ENCODE measurements at places on chromosomes 13 and 19.

GRCh38 chr13:104170980-104171555 lies 1104.9 kb upstream of the SLC10A2 start:
- DNase-seq = no peak

GRCh38 chr13:43520351-43520750 lies 266.4 kb downstream of the ENOX1 start:
- no peak for DNase-seq

GRCh38 chr19:18772620-18773587 lies 18.2 kb downstream of the COMP start:
- DNase-seq = peak; percentile 86

- DNase-seq = no peak
Measured at GRCh38 chr19:38911388-38912001, 491 bp downstream of the CCER2 start.

GRCh38 chr13:103852036-103852435 lies 785.8 kb upstream of the SLC10A2 start:
- no peak for DNase-seq

- no peak for DNase-seq
Measured at GRCh38 chr13:112246731-112247470, 129.3 kb upstream of the SPACA7 start.

DNA sequence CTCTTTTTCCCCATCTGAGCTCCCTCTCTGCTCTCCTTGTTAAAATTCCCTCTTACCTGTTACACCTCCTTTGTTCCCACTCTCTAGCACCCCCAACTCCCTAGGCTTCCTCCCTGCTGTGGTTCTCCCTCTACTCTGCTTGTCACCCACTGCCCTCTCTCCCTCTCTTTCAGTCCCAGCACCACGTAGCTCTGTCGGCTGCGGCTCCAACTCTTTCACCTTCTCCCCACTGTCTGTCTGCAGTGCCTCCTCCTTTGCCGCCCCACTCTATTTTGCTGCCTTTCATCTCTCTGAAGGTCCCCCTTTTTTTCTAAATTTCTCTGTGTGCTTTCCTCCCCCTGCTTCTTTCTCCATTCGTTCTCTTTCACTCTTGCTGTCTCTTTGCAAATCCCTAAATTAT lies 1.1 kb downstream of the ZNF836 start:
- no peak for DNase-seq

- DNase-seq = no peak
Measured at GRCh38 chr19:17821190-17821589, at the start of gene INSL3. INSL3 (minus strand) TSS chr19:17821519; CDS start chr19:17821506, 13 bp downstream.

DNA sequence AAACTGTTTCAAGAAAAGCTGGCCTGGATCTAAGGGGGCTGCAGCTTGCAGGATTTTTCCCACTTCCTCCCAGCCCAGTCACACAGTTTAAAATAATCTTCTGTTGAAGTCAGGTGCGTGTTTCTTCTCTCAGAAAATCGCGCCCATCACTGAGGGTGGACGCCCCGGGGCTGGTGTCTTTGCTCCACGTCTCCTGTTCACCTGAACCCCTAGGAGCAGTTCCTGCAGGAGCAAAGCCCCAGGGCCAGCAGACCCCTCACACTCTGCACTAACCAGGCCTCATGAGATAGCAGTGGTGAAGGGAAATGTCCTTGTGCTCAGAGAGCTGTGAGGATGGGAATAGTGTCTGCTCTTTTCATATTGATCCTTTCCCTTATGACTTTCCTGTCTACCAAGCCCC lies 920 bp upstream of the SIGLEC7 start:
- no peak for DNase-seq

- DNase-seq = no peak
Measured at GRCh38 chr19:38583219-38583984, 34.4 kb downstream of the MAP4K1 start.

DNA sequence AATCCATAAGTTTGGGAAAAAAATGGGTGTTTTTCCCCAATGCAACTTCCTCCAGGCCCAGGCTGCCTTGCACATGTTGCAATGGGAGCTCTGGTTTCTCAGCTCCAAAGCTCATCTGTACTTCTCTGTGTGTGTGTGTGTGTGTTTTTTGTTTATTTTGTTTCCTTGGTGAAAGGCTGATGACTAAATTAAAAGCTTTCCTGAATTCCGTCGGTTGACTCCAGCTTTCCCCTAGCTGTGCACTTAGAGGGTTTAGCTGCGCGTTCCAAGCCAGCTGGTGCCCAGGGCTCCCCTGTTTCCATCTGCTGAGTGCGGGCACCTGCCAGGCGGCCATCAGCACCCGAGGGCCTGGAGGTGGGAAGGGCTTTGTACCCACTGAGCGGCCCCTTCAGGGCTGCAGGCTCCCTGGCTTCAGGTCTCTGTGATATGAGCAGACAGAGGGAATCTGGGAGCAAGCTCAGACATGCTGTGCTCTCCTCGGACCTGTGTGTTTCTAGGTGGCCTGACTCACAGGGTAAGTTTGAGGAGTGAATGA lies 129.1 kb upstream of the SOX1 start:
- DNase-seq = peak; percentile 67

GRCh38 chr19:53876651-53877224 lies 5.3 kb upstream of the PRKCG start:
- DNase-seq = no peak

- DNase-seq = peak; percentile 88
Measured at GRCh38 chr19:40831502-40832430, 18.5 kb downstream of the CYP2A6 start.

GRCh38 chr19:46791944-46792343 lies 3.5 kb upstream of the SLC1A5 start:
- DNase-seq = no peak

- DNase-seq = no peak
Measured at GRCh38 chr13:93108111-93108601, 118.5 kb upstream of the GPC6 start.

DNA sequence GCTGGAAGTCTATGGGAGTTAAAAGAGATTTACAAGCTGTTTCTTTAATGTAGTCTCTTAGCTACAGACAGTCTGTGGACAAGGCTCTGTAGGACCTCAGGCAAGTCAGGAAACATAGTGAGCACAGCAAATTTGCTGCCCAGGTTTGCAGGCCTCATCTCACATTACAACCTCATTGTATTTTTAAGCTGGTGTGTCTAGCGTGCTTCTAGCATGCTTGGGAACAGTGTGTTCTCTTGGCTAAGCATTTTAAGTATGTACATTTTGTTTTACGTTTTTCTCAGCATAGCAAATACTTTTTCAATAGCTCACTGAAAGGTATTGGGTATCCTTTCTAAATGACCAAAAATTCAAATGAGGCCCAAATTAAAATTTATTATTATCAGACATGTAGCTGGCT lies 113.2 kb downstream of the STARD13 start:
- no peak for DNase-seq

DNA sequence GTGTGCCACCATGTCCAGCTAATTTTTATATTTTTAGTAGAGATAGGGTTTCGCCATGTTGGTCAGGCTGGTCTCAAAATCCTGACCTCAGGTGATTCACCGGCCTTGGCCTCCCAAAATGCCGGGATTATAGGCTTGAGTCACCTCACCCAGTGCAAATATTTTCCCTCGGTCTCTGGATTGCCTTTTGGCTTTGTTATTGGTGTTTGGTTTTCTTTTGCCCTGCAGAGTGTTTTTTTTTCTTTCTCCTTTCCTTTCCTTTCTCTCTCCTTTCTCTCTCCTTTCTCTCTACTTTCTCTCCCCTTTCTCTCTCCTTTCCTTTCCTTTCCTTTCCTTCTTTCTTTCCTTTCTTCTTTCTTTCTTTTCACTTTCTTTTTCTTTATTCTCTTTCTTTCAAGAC lies 33.2 kb downstream of the KDM4B start:
- peak; percentile 65 for DNase-seq

DNA sequence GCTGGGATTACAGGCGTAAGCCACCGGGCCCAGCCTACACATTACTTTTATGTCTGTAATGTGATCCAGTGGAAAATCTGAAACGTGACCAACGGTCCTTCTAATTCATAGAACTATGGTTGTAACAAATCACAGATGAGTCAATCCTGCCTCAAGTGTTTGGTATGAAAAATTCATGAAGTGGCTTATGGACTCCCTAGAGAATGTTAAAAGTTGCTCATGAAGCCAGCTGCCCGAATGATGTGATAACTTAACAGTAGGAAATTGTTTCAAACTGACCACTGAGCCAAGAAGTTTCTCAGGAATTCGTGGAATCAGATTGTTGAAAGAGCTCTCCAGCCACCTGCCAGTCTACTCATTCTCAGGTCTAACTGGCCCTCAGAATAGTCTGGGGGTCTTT lies 59.4 kb upstream of the FARP1 start:
- peak; percentile 56 for DNase-seq

DNA sequence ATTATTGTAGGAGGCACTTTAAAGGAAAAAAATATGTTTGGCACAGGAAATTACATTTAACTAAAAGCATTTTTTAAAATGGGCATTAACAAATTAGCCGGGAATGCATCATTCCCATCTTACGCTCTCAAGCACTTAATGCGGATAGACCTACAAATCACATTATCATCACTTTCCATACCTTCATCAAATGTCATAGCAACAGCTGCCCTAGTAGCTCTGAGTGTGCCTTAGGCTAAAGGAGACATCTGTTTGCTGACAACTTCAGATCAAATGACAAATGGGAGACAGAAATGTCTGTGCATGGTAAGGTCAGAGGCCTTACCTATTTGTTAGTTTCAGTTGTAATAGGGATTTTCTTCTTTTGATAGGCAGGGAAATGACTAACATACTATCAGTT lies 773.2 kb upstream of the SLC10A2 start:
- no peak for DNase-seq

- no peak for DNase-seq
Measured at GRCh38 chr13:79796136-79796535, 315.2 kb downstream of the NDFIP2 start.

Measured in epithelial cell of esophagus (primary cell).